ENCODE measurements at places on chromosomes 12 and 14.

DNA sequence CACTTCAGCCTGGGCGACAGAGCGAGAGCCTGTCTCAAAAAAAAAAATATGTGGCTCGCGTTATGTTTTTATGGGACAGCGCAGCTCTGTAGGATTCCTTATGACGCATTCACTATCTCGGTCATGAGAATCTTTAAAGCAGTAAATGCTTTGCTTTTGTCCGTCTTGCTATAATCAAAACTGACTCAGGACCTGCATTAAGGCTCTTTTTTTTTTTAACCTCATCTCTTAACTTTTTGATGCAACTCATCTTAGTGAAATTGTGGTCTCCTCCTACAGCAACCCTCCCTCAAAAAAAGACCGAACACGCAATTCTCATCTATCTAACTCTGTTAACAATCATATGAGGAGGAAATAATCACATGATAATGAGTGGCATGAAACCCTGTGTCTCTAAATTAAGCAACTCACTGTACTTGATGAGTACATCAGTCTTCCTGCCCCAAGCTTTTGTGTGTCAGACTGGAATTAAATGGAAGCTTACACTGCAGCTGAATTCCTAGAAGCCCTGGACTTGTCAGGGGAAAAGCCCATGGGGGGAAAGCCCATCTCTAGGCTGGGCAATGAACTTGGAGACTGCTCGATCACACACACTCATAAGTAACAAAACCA is 4.3 kb downstream of the P2RX4 start:
- DNase-seq = no peak

GRCh38 chr14:52078721-52079120 is 9.9 kb upstream of the NID2 start:
- DNase-seq = no peak

GRCh38 chr14:34966413-34966812 is 16.4 kb upstream of the SRP54 start:
- DNase-seq = no peak

GRCh38 chr14:61417883-61418455 is 96.6 kb downstream of the PRKCH start:
- DNase-seq = no peak

GRCh38 chr12:39620659-39621658 is 1.4 kb upstream of the ABCD2 start:
- DNase-seq = no peak

DNA sequence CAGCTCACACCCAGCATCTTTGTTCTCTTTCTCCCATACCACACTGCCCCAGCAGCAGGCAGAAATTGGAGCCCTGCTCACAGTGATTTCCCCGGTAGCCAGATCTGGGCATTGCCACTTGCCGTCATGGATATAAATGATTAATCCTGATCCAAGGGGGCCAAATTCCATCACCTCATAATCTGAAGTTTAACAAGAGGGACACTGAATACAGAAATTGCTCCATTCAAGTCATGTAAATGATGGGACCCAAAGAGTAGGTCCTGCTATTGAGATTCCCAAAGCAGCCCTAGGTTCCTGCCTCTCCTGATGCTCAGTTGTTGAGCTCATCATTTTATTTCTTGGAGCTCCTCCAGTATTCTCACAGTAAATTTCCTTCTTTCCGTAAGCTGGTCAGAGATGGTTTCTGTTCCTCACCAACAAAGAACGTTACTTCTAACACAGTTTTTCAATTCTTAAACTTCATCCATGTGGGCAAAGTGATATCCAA is 11.7 kb downstream of the ITPR2 start:
- no peak for DNase-seq

DNA sequence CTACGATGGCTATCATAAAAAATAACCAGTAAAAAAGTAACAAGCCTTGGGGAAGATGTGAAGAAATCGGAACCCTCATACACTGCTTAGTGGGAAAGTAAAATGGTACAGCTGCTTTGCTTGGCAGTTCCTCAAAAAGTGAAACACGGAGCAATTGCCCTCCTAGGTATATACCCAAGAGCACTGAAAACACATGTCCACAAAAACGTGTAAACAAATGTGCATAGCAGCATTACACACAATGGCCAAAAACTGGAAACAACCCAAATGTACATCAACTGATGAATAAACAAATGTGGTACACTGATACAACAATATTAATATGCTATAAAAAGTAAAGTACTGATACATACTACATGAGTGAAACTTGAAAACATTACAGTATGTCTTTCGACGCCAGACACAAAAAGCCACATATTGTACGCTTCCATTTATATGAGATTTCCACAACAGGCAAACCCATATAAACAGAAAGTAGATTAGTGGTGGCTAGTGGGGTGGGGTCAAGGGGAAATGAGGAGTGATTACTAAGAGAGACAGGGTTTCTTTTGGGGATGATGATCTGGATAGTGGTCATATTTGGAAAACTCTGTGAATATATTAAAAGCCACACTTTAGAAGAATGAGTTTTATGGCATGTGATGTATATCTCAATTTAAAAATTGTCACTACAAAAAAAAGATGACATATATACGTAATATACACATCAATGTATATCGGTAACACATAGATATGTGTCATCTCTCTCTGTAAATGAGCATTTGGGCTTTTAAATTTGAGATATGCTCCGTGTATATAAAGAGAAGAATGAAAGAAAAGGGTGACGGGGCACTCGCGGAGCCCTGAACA is 996 bp downstream of the SLC41A2 start:
- DNase-seq = no peak

Data from gastrocnemius medialis (tissue), 4 donors.